ENCODE measurements at places on chromosomes 12 and 14. TPM values are rescaled to one million over a fixed set of nuclear protein-coding genes. Genes with fewer than 3 reads are reported as not detected.

SLC39A5 gene
- polyA plus RNA-seq: 81.7 TPM

INSM2 gene
- polyA plus RNA-seq: not detected

HOXC4 gene
- polyA plus RNA-seq: 62.9 TPM

SMARCD1 gene
- polyA plus RNA-seq: 184 TPM

NANOG gene
- 1.3 TPM for polyA plus RNA-seq

FAM90A1 gene
- polyA plus RNA-seq: 2.7 TPM

FITM1 gene
- 1.5 TPM for polyA plus RNA-seq

GPR68 gene
- 4.1 TPM for polyA plus RNA-seq

KLHL33 gene
- polyA plus RNA-seq: 0.56 TPM

AQP6 gene
- polyA plus RNA-seq: 23.3 TPM

COX8C gene
- polyA plus RNA-seq: 0.43 TPM

C12orf56 gene
- polyA plus RNA-seq: 1.0 TPM

RD3L gene
- polyA plus RNA-seq: not detected

WSCD2 gene
- polyA plus RNA-seq: 9.1 TPM

DEGS2 gene
- 10.9 TPM for polyA plus RNA-seq

C12orf54 gene
- polyA plus RNA-seq: 0.56 TPM

CAPZA3 gene
- 0.55 TPM for polyA plus RNA-seq

TMEM121 gene
- 6.6 TPM for polyA plus RNA-seq

POLE gene
- 62.3 TPM for polyA plus RNA-seq

CCDC88C gene
- polyA plus RNA-seq: 49.7 TPM

VTI1B gene
- polyA plus RNA-seq: 101 TPM

RNU4-1 gene
- not detected for polyA plus RNA-seq

OR6C2 gene
- not detected for polyA plus RNA-seq

YAF2 gene
- polyA plus RNA-seq: 27.4 TPM

ADSS1 gene
- 16.3 TPM for polyA plus RNA-seq

PRB2 gene
- polyA plus RNA-seq: not detected

RTRAF gene
- 290 TPM for polyA plus RNA-seq

RBM25 gene
- 188 TPM for polyA plus RNA-seq

LRTM2 gene
- 0.13 TPM for polyA plus RNA-seq

ACVRL1 gene
- 37.1 TPM for polyA plus RNA-seq

MYH7 gene
- 0.40 TPM for polyA plus RNA-seq

TMEM229B gene
- 2.8 TPM for polyA plus RNA-seq

SMOC1 gene
- 1.2 TPM for polyA plus RNA-seq

INHBE gene
- 0.77 TPM for polyA plus RNA-seq

SMIM41 gene
- polyA plus RNA-seq: 0.73 TPM

CD4 gene
- polyA plus RNA-seq: 33.1 TPM

P2RX2 gene
- polyA plus RNA-seq: 1.6 TPM

RTN1 gene
- 2.9 TPM for polyA plus RNA-seq

HVCN1 gene
- 9.8 TPM for polyA plus RNA-seq

PTGER2 gene
- 6.5 TPM for polyA plus RNA-seq

RNASE7 gene
- 1.3 TPM for polyA plus RNA-seq

CYP27B1 gene
- 1.6 TPM for polyA plus RNA-seq

NCOR2 gene
- 87.2 TPM for polyA plus RNA-seq

IFNG-AS1 gene
- not detected for polyA plus RNA-seq

ADCY4 gene
- polyA plus RNA-seq: 19.3 TPM

ADAM20 gene
- 0.16 TPM for polyA plus RNA-seq

LRRC23 gene
- polyA plus RNA-seq: 20.9 TPM

TSHR gene
- 1.3 TPM for polyA plus RNA-seq

PNMA1 gene
- 86.4 TPM for polyA plus RNA-seq

STON2 gene
- polyA plus RNA-seq: 39.6 TPM

INHBC gene
- 0.22 TPM for polyA plus RNA-seq

COCH gene
- 3.7 TPM for polyA plus RNA-seq

OR6S1 gene
- not detected for polyA plus RNA-seq

TMEM132C gene
- 2.4 TPM for polyA plus RNA-seq

EGLN3 gene
- polyA plus RNA-seq: 17.9 TPM

RPGRIP1 gene
- polyA plus RNA-seq: 0.47 TPM

TRMT5 gene
- 19.4 TPM for polyA plus RNA-seq

TAS2R9 gene
- not detected for polyA plus RNA-seq

PLEKHD1 gene
- 3.8 TPM for polyA plus RNA-seq

All from renal pelvis (tissue), 12 donors.